ENCODE measurements at places on chromosomes 16 and 17.

DNA sequence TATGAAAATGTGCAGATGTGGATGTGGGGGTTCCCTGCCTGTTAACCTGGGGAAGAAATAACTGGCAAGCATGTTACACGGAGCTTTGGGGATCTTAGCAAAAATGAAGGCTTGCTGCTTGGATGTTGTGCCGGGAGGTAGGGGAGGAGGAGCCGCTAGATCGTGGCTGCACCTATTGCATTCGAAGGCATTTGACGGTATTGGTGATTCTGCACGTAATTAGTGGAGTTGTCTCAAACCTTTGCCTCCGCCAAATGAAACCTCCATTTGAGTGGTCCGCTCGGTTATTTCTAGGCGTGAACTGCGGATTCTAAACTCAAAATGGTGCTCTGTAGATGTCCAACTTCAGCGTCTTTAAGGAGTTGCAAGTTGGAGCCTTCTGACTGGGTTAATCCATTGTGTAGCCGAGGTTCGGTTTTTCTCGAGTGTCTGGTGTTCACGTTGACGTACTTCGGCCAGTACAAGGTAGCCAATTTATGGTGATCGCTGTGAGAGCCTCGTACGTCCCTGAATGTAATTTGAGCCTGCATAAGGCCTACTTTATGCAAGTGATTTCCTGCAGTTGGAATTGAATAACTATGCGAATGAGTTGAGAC is 1.5 kb downstream of the TNRC6C start:
- DNase-seq: peak; percentile 60

DNA sequence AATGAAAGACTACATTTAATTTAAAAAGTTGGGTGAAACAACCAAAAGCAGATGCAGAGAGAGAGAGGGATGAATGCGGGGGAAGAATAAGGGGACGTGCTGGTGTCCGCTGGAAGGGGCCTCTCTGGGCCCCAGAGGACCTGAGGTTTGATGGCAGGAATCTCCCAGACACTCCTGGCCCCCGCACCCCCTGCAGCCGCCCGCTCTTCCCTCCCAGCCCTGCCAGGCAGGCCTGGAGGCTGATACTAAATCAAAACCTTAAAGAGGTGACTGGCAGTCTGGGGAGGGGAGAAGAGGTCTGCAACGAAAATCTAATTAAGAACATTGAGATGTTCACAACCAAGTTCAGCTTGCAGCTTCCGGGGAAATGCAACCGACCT is 2.4 kb downstream of the FOXL1 start:
- no peak for DNase-seq

GRCh38 chr16:11768849-11769248 is 26.2 kb upstream of the TXNDC11 start:
- DNase-seq: no peak

GRCh38 chr17:41943492-41943891 is 13.1 kb downstream of the ODAD4 start:
- DNase-seq: no peak

- DNase-seq: no peak
These were observed 12.6 kb downstream of the SAP30BP start for GRCh38 chr17:75679706-75680211.

DNA sequence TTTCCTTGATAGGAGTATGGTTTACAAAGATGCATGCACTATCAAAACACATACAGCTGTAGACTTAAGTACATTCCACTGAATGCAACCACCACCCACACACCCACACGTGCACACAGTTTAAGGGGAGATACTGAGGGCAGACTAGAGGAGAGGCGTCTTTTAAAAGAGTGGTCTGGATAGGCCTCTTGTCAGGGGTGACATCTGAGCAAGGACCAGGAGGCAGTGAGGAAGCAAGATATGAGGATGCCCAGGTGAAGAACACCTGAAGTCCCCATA is 12.6 kb downstream of the MPHOSPH6 start:
- no peak for DNase-seq

GRCh38 chr16:583815-584591 is 5.9 kb upstream of the RAB40C start:
- DNase-seq: peak; percentile 32

GRCh38 chr16:85563515-85564276 is 49.4 kb upstream of the GSE1 start:
- DNase-seq: no peak

DNA sequence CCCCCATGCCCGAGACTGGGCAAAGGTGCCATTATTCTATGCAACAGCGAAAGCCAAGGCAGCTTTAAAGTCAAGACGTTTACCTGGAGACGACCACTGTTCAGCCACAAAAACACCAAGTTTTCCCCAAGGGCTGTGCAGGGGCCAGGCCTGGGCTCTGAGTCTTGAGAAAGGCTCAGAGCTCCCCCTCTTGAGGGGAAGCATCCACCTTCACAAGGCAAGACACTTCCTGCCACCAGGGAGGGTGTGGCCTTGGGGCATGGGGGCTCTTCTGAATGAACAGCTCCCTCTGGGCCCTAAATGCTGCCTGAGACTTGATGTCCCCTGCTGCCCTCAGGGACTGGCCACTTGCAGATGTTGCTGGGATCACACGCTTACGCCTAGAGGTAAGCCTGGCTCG is 26.5 kb downstream of the PDIA2 start:
- DNase-seq: no peak

GRCh38 chr16:53995378-53995777 is 291.2 kb downstream of the IRX3 start:
- no peak for DNase-seq

GRCh38 chr16:70756071-70756470 is 44.9 kb downstream of the VAC14 start:
- no peak for DNase-seq

- DNase-seq: no peak
These were observed 89.9 kb downstream of the ABR start for GRCh38 chr17:1089915-1090314.

DNA sequence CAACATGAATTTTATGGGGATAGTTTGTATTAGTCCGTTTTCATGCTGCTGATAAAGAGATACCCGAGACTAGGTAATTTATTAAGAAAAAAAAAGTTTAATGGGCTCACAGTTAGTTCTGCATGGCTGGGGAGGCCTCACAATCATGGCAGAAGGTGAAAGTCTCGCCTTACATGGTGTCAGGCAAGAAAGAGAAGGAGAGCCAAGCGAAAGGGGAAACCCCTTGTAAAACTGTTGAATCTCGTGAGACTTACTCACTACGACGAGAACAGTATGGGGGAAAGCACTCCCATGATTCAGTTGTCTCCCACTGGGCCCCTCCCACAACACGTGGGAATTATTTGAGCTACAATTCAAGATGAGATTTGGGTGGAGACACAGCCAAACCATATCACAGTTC is 181.5 kb downstream of the PRKCA start:
- DNase-seq: no peak

All from NCI-H1105 treated with DMSO at 0.1 percent for 48 hours (cell line).